Stimulated activated CD4-positive, alpha-beta T cell treated with anti-CD3 and anti-CD28 coated beads, TNF-alpha, amount 100 ng/mL, for 24 hours (primary cell): ENCODE measurements at places on chromosomes 1 and 21.
A peak's percentile ranks its signal among the peaks of the same experiment; 100 is the strongest.

- no peak for DNase-seq
Observed at GRCh38 chr1:233796146-233796783, 108.2 kb upstream of the SLC35F3 start.

DNA sequence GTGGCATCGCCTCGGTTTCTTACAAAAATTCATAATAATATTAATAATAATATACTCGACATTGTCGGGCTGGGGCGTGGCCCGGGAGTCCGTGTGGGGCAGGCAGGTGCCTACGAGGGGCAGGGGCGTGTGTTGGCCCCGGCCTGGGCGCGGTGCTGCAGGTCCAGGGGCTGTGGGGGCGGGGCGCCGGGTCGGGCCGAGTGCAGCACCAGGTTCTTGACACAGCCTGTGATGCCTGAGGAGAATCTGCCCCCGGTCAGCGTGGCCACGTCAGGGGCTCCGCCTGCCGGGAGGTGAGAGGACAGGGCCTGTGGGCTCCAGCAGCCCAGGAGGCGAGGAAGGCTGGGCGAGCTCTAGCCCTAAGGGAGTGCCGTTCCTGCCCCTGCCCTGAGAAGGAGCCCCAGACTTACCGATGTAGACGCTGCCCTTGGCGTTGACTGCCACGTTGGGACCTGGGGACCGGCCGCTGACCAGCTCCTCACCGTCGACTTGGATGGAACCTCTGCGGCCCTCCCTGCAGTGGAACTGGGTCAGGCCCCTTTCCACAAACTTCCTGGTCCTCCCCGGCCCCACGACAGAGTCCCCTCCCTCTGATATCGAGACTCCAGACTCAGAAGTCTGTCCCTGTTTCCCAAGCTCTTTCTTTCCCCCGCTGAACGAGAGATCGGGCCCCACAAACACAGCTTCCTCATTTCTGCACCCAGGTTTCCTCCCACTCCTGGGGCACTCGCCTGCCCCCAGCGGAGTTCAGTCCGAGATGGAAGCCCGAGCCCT, 11.3 kb downstream of the LDLRAD2 start:
- no peak for DNase-seq

GRCh38 chr1:178784131-178784536, 59.1 kb downstream of the RALGPS2 start:
- DNase-seq: no peak

DNA sequence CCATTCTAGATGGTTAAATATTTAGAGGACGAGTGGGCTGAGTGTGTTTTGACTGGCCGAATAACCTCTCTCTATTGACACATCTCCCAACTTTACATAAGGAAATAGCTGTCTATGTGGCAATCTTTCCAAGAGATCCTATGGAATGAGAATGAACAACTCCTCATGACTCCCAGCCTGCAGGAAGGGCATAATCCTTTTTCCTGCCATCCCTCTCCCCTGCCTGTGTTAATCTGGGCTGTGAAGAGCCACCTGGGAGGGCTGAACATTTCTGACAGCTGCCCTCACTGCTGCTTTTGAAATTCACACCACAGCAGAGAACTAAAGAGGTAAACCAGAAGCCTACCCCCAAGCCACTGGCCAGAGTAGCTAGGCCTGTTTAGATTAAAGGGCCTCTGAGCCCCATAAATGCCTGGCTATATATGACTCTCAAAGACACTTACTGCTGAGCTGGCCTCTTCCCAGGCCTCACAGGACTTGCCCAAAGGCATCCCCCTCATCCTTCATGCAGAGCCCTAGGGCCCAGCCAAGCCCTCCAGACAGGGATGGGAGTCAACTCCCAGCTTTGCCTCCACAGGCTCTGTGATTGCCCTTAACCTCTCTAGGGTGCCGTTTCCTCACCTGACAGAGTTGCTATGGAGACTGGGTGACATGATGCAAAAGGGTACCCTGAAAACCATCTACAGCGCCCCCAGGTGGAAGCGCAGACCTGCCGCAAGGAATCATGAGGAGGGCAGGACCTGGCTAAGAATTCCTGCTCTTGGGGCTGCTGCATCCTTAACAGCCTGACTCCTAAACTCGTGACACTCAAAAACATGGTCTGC, 42.0 kb upstream of the LDLRAP1 start:
- no peak for DNase-seq

DNA sequence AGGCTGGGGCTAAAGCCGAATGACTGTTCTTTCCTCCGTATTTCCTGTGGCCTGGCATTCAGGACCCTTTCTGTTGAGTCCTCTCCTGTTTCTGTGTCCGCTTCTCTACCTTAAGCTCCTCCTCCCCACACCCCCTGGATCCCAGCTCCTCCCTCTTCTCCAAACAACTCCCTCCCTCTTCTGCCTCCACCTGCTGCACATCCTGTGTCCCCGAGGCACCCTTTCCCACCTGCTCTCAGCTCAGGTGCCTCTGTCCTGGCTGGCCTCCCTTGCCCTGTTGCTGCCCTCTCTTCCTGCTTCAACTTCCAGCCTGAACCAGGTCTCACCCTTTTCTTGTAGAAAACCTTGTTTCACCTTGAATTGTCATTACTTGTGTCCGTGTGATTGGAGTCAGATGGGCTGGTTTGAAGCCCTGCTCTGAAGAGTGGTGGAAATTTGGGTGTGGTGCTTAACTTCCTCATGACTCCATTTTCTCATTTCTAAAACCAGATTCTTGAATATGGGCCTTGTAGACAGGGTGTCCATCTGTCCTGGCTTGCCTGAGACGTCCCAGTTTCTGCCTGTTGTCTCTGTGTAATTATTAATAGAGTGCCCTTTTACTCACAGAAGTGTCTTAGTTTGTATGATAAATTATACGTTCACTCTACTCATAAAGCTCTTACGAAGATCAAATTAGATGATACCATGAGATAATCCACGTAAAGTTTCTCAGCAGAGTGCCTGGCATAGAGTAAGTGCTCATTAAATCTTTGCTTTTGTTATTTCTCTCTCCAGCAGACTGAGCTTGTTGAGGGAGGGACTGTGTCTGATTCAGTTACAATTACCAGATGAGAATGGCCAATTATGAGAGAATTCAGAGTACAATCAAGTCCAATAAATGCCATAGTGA, 58.9 kb upstream of the TRABD2B start:
- DNase-seq: no peak

DNA sequence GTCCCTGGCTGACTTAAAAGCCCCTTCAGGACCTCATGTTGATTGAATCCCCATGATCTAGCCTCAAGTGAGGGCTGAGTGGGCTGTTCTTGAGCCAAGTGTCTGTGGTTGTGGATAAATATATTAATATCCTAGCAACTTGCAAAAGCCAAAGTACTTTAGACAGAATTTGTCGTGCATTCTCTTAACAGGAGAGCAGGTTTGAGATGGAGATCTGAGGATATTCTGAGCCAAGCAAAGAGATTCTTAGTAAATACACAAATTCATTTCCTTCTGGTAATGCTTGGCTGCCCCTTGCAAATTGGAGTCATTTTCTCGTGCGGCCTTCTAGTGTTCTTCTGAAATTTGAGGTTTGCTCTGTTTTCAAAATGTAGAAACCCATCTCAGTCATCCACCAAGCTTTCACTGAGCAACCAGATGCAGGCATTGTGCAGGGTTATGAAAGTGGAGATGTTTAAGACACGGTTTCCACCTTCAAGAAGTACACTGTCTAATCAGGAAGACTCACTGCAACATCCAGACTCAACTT, 242.1 kb upstream of the JUN start:
- no peak for DNase-seq

DNA sequence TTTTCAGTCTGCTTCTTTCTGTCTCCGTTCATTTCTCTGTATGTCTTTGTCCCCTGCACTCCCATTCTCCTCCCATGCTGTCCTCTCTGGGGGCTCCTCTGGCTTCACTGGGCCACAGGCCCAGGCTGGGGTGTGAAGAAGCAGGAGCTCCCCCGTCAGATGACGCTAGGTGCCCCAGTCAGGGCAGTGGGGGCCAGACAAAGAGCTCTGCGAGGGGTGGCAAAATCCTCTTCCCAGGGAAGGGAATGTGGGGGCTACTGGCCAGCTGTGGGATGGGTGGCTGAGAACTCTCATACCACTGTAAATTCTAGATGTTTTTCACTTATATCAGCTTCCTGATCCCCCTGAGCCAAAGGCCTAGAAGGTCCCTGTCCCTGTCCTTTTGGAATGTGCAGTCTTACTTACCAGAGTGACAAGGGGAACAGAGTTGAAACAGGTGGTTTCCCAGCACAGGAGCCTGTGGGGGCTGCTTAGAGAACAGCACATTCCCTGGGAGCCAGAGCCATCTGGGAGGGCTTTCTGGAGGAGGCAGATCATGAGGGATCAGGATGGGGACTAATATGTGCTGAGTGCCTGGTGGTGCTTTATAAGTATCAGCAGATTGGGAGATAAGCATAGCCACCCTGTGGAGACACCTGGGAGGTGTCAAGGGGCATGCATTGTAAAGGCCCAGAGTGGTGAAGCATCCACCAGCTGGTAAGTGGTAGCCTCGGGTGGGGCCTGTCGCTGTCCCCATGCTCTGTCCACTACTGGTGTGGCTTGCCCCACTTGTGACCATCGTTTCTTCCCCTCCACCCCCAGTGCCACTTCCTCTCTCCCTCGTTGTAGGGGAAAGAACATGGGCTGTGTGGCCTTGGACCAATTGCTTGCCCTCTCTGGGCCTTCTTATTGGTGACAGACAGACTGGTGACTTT, 10.1 kb upstream of the PADI1 start:
- DNase-seq: no peak

DNA sequence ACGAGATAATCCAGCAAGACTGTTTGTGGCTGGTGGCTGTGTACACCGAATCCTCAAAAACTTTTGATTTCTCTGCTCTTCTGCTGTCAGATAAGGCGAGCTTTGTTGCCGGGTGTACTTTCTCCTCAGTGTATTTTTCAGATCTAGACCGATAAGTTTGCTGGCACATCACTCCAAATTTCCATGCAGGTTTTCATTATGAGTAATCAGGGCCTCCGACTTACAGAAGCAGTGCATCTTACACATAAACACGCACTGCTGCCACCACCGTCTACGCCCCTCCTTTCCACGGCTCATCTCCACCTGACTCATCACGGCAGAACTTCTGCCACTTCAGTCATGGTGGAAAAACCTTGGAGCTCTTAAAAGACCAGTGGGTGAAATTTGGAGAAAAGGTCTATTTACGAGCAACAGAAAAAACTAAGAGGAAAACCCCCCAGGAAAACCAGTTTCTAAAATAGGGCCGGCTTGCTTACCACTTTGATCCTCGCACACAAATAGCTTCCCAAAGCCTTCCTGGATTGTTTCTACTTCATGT, 7.7 kb downstream of the ZBTB21 start:
- DNase-seq: peak; percentile 62

- no peak for DNase-seq
Observed at GRCh38 chr21:35375115-35375514, 326.0 kb upstream of the RUNX1 start.

GRCh38 chr1:98393719-98394118, 267.8 kb upstream of the SNX7 start:
- no peak for DNase-seq

DNA sequence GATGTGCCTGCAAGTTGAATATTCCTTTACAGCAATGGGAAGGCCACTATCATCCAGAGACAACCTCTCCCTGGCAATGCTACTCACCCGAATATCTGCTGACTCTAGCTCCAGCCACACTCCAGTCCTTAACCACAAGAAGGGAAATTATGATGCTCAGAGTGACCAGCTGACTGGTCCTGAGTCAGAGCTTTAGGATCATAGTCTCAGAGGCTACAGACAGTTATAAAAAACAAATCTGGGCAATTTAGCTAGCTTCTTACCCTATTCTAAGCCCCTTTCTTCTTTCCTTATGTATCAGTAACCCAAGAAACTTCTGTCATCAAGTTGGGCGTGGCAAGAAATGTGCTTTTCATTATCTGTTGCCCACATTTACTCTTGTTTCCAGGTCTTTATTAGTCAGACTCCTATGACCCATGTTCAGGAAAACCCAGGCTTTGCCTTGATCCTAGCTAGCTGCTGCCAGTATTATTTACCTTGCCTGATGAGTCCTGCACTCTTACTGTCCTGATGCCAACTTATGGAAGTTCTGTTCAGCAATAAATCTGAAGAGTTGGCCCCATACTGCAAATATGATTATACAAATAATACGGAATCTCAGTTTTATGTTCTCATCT, 207.0 kb downstream of the TTLL7 start:
- DNase-seq: no peak

GRCh38 chr1:53754484-53755312, 15.7 kb upstream of the GLIS1 start:
- DNase-seq: no peak

DNA sequence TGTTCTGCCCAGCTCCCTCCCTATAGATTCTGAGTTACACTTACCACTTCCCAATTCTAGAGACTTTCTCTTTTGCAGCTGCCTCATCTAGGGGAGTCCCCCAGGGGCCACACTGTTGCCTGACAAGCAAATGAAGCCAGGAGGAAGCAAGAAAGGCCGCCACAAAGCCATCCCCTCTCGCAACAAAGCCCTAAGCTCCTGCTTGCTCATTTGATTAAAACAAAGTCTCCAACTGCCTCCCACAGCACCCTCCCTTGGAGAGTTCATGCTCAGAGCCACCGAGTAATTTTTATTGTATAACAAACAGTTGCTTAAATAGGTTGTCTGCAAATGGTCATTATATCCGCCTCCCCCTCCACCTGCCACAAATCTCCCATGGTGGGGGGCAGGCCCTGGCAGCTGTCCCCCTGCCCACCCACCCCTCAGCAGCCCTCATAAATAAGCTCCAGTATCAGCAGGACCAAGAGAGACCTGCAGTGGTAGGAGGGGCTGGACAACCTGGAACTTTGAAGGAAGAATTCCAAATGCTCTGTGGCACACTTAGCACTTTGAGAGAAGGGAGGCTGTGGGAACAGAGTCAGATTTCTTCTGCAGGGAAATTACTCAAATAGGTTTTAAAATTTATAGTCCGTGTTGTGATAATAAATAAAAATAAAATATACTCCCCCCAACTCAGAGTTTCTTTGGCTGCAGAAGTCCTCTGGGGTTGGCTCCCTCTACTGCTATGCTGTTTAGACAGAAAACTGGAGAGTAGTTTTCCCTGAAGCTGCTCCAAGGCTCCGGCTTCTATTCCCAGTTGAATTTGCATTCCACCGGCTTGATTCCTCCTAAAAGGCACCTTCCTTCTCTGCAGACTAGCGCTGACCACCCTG, 237.5 kb downstream of the TTLL7 start:
- DNase-seq: no peak

- DNase-seq: no peak
Observed at GRCh38 chr1:61012341-61012761, 70.0 kb upstream of the NFIA start.

DNA sequence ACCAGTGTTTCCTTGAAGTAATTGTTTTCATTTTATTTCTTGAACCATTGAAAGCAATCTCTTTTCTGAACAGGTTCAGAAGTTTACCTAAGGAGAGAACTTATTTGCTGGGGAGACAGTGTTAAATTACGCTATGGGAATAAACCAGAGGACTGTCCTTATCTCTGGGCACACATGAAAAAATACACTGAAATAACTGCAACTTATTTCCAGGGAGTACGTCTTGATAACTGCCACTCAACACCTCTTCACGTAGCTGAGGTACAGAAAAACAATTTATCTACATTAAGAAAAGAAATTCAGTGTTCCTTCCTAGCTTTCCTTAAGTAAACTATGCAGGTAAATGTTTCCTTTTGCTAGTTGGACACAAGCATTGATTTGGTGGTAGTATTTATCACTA, 27.4 kb downstream of the AGL start:
- DNase-seq: no peak

- DNase-seq: no peak
Observed at GRCh38 chr1:110774398-110774797, 98.5 kb upstream of the CD53 start.

GRCh38 chr1:57489358-57490036, 65.6 kb upstream of the DAB1 start:
- no peak for DNase-seq

GRCh38 chr1:52511851-52512615, 40.9 kb downstream of the TUT4 start:
- DNase-seq: no peak
